ENCODE measurements at places on chromosomes 5 and 9. TPM values are rescaled to one million over a fixed set of nuclear protein-coding genes. Genes with fewer than 3 reads are reported as not detected.

DNA sequence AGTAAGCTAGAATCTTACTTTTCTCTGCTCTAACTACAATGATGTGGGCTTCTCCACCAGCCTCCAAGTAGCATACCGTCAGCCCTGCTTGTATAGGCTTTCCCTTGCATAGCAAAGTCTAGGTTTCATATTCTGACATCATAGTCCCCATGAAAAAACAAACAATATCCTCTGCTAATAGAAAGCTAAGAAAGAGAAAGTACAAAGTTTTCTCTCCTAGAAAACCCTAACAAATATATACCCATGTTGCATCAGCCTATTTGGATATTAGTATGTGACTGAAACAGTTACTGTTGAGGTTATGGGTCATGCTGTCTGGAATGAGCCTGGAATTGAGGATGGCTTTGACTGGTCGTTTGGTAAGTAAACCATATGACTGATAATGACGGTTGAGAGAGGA is 1696.0 kb downstream of the MAT2B start:
- DNase-seq, result peak; percentile 66

DNA sequence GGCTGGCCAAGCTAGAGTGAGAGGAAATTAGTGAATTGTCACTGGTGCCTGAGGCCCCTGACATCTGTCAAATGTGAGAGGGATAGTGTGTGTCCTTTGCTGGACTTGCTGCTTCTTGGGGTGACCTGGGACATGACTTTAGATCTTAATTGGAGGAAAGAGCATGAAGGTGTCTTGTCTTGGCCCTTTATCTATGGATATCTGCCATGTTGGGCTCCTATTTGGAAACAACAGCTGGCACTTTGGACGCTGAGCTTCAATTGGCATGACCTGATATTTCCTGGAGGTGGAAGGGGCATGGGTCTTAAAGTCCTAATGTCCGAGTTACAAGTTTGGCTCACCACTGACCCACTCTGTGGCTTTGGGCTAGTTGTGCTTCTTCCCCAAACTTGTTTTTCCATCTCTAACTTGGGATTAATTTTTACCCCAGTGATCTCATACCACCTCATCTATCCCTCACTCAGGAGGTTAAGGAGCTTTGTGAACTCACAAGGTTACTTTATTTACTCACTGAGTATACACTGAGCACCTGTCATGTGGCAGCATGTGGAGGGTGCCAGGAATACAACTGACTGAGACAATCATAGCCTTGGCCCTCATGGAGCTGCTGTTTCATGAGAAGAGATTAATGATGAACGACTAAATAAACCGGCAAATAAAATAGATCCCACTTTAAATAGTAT is 30.1 kb upstream of the CXCL14 start:
- DNase-seq, result no peak

- DNase-seq, result no peak
Observed at GRCh38 chr5:133702791-133703770, 90.7 kb upstream of the FSTL4 start.

Gene NKD2
- 2.2 TPM for total RNA-seq

GRCh38 chr5:84092738-84093137 is 291.9 kb downstream of the EDIL3 start:
- DNase-seq, result no peak

DNA sequence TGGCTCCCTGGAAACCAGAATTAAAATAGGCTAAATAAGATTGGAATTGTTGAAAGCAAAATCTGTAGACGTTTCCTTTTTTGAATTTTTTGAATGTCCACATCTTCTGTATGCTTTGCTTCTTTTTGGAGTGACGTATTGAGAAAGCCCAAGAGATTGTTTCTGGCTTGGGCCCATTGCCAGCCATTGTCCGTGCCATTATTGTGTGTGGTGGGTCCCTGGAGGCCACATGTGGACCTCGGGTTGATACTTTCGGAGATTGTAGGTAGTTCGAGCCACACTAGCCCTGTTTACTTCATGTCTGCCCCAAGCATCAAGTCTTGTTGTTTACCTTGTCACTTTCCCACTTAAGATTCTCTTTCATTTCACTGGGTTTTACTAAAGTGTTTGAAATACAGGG is 106.0 kb downstream of the PALM2AKAP2 start:
- no peak for DNase-seq

DNA sequence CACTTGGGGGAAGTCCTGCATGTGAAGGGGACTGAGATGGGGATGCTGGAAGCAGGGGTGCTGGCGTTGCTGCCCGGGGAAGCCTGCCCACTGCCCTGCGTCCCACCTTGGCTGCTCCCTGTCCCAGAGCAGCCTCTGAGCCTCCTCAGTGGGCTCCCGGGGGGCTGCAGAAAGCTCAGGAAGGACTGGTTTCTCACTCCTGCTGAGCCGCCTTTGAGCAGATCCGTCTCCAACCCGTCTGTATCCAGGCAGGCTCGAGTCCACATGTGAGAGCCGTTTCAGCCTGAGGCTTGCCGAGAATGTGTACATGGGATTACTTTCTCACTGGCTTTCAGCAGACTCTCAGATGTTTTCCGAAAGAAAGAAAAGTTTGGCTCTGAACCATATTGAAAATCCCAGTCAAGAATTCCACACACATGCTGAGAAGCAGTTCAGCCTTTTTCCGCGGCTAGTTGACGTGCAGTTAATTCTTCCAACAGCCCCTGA is 95.3 kb upstream of the COL5A1 start:
- peak; percentile 86 for DNase-seq

DNA sequence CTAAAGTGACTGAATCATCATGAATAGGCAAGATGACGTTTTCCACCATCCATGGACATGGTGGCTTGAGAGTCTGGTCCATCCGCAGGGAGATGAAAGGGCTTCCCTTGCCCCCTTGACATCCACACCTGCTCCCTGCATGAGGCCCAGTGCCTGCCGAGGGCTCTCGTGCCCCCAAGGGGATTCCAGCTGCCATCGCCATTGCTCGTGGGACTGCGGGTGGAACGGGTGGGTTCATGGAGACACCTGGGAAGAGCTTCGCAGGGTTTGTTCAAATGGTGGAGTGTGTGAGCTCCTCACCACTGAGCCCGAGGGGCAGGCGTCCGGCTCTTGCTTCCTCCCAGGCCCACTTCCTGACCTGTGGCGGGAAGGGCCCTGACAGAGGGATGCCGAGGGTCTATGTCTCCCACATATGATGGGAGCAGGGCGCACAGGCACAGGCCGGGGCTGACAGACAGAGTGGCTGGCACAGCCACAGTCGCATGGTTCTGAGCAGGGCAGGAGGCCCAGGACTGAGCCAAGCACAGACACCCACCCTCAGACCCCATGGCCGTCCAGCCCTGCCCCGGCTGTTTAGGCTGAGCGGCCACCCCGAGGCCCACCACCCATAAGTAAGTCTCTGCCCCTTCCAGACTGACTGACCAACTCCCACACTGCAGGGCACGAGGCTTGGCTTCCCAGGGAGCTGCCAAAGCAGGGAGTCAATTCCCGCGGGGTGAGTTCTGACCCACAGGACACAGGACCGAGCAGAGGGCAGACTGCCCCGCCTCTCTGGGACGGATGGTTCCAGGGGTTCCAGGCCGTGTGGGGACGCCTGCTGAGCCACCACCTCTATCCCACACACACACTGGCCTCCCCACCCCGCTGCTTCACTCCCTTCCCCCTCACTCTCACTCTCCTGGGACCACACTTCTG is 70.0 kb upstream of the PPP1R26 start:
- no peak for DNase-seq

Gene PCDHB4
- under 0.01 TPM for total RNA-seq

Gene F2R
- 117 TPM for total RNA-seq

DNA sequence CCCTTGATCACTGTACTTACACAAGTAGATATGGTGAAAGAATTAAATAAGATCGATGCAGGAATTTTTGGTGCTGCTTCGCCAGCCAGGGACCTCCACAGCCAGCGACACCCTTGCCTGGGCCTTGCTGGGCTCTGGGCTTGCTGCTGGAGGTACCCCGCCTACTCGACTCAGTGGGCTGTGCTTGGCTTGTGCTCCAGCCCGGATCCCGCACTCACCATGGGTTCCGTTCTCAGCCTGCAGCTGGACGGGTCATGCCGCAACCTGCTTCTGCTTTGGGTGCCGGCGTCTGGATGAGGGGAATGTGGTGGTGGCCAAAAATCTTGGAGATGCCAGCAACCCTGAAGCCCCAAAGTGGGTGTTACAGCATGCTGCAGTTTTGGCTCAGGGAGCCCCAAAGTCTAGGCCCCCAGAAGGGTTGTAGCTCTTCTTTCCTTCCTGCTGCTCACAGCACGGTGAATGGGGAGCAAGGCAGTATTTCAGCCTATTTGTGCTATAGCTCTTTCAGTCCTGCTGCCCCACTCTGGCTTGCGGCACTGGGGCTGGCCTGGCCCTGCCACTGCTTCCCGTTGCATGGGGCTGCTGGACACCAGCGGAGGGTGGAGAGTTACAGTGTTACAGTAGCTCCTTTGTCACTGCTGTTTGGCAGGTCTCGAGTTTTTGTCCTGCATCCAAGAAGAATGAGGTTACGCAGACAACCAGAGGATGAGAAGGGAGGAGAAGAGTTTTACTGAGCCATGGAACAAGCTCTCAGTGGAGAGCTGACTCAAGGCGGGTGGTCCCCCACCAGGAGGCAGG is 48.0 kb downstream of the TARS1 start:
- no peak for DNase-seq

Gene SLCO4C1
- total RNA-seq, result under 0.01 TPM

Gene IFNK
- total RNA-seq, result not detected

- DNase-seq, result peak; percentile 2
Observed at GRCh38 chr5:18745042-18745987, 1111.1 kb downstream of the TAF11L14 start.

DNA sequence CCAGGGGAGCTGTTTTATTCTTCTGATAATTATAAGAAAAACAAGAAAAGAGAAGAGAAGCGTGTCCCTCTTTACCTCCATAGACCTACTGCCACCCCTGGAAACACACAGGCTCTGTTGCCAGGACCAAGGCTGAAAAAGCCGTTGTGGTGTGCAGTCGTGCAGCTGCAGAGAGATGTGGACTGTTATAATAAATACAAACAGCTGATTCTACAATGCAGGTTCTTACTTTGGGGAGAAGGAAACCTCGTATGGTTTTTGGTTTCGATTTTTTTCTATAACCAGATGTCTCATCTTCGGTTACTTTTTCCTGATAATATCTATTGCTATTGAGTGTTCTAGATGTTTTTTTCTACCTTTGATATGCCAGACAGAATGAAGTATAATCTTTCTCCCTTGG is 28.1 kb downstream of the FYB1 start:
- no peak for DNase-seq

DNA sequence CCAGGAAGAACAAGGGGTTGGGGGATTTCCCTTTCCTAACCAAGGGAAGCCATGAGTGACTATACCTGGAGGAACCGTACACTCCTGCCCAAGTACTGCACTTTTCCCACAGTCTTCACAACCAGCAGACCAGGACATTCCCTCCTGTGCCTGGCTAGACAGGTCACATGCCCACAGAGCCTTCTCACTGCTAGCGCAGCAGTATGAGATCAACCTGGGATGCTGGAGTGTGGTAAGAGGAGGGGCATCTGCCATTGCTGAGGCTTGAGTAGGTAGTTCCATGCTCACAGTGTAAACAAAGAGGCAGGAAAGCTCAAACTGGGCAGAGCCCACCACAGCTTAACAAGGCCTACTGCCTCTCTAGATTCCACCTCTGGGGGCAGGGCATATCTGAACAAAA is 35.9 kb downstream of the SAXO1 start:
- no peak for DNase-seq

Gene FGF10
- not detected for total RNA-seq

DNA sequence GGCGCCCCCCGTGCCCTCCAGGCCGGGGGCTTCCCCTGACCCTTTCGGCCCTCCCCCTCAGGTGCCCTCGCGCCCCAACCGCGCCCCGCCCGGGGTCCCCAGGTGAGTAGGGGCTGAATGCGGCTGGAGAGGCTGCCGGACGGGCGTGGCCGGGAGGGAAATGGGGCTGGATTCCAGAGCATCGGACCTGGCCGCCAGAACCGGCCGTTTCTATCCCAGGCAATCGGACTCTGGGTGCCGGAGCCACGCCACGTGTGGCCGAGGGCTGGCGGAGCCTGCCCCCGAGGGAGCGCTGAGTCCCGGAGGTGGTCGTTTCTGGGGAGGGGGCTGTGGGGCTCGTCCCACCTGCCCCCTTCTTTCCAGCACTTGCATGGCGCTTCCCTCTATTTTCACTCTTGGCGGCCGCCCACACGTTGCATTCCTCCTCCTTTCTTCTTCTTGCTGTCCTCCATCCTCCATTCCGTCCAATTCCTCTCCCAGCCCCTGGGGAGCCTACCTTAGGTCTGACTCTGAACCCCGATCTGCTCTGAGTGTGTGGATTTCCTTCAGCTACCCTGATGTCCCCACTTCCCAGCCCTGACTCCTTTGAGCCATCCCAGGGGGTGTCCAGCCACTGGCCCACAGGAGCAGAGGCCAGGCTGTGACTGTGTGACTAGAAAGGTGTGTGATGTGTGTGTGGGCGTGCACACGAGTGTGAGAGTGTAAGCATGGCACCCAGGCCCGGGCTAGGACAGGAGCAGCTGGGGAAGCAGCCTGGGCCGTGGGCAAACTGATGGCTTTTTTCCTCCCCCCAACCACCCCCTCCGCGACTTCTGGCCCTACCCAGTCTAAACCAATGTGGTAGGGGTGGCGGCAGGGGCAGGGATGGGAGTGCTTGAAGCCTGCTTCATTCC is 24.7 kb downstream of the GOLGA2 start:
- DNase-seq, result no peak

GRCh38 chr5:83726912-83727311 is 6.3 kb upstream of the HAPLN1 start:
- DNase-seq, result no peak

Gene ABO
- total RNA-seq, result not detected

Gene DAPK1
- 3.9 TPM for total RNA-seq

Gene RNF38
- total RNA-seq, result 14.7 TPM

GRCh38 chr5:35938568-35939227 is at the start of gene CAPSL:
CAPSL (minus strand) TSS chr5:35938622; CDS start chr5:35921120, 17,502 bp downstream.
- peak; percentile 81 for DNase-seq

Gene ZNF367
- 4.8 TPM for total RNA-seq

GRCh38 chr5:122341087-122341486 is 29.1 kb downstream of the SNCAIP start:
- DNase-seq, result no peak

DNA sequence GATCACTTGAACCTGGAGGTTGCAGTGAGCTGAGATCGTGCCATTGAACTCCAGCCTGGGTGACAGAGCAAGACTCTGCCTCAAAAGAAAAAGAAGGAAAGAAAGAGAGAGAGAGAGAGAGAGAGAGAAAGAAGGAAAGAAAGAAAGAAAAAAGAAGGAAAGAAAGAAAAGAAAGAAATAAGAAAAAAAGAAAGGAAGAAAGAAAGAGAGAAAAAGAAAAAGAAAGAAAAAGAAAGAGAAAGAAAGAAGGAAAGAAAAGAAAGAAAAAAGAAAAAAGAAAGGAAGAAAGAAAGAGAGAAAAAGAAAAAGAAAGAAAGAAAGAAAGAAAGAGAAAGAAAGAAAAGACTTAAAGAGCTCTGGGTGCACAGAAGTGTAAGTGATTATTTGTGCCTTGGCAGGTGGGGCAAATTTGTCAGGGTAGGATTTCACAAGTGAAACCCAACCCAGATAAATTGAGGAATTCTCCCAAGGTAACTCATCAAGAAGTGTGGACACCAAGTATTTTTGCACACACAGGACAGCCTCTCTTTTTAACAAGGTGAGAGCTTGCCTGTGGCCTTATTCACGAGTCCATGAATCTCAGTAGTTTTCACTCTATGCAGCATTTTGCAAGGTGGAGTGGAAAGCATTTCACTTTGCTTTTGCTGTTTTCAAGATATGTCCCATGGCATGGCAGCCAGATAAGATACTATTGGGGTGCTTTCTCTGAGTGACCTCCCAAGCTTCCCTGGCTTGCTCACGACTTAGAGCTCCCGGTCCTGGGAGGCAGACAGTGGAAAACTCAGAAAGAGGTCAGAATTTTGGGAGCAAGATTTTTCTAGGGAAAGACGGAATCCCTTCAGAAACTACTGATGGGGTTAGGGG is 57.8 kb downstream of the C9orf153 start:
- DNase-seq, result no peak

All from fibroblast of villous mesenchyme (primary cell).